ENCODE measurements at places on chromosomes 2 and 18. TPM values are rescaled to one million over a fixed set of nuclear protein-coding genes. Genes with fewer than 3 reads are reported as not detected.

Gene SLC4A5
- total RNA-seq = 4.3 TPM

Gene STAMBP
- 37.2 TPM for total RNA-seq

Gene DNAJC5G
- total RNA-seq = not detected

Gene PLB1
- total RNA-seq = 1.1 TPM

Gene CABYR
- 1.3 TPM for total RNA-seq

DNA sequence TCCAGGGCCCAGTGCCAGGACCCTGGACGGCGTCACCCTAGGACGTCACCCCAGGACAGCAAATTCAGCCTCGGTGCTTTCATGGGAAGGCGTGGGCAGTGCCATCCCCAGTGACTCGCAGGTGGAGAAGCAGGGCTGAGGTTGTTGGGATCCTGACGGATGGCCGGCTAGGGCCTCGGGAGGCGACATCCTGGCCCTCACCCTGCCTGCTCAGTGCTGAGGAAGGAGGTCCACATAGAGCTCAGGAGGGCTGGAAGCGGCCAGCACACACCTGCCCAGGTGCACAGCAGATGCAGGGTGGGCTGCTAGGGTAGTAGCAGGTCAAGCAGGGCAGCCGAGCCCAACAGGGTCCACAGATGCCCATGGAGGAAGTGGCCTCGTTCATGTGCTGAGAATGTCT lies 482.0 kb upstream of the SALL3 start:
- H3K36me3 ChIP-seq = no peaks in the 10 kb centered on the region
- DNase-seq = no peak
- no peaks in the 10 kb centered on the region for H3K4me1 ChIP-seq
- no peak overlapping the region for H3K4me3 ChIP-seq
- no peaks in the 10 kb centered on the region for H3K27me3 ChIP-seq

DNA sequence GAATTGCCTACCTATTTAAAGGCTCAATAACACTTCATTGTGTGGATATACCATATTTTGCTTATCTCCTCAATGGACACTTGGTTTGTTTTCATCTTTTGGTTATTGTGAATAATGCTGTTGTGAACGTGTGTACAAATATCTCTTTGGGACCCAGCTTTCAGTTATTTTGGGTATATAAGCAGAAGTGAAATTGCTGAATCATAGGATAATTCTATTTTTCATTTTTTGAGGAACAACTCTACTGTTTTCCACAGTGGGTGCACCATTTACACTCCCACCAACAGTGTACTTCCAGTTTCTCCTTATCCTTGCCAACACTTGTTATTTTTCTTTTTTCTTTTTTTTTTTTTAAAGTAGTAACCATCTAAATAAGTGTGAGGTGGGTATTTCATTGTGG lies 29.0 kb downstream of the PTPN4 start:
- peaks cover 34% of the 10 kb centered on the region for H3K36me3 ChIP-seq
- no peaks in the 10 kb centered on the region for H3K27me3 ChIP-seq
- DNase-seq = no peak
- no peaks in the 10 kb centered on the region for H3K4me1 ChIP-seq

- H3K27me3 ChIP-seq = peaks cover 2% of the 10 kb centered on the region
- no peaks in the 10 kb centered on the region for H3K36me3 ChIP-seq
These were observed 193.2 kb downstream of the INO80D start for GRCh38 chr2:205892665-205893259.

DNA sequence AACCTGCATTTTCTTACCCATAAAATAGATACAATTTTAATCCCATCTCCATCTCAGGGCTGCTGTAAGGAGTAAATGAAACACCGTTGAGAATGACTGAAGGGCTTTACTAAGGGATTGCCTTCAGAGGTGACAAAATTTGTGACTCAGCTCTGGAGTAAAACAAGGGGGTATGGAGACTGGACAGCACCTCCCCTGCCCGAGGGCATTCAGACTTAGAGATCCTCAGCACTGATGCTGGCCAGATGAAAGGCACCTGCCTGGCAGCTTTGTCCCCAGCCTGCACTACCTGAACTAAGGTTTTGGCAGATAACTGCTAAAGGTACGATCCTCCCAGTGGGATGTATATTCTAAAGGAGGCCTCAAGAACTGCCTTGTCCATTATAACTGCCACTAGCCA lies 105.9 kb upstream of the STPG4 start:
- H3K27me3 ChIP-seq = no peaks in the 10 kb centered on the region
- H3K27ac ChIP-seq = no peak overlapping the region
- no peaks in the 10 kb centered on the region for H3K4me1 ChIP-seq
- no peak overlapping the region for H3K4me3 ChIP-seq

- no peak overlapping the region for H3K27ac ChIP-seq
- no peak for DNase-seq
- H3K4me3 ChIP-seq = no peak overlapping the region
- peaks cover 11% of the 10 kb centered on the region for H3K27me3 ChIP-seq
- peaks cover 3% of the 10 kb centered on the region for H3K4me1 ChIP-seq
These were observed 71.0 kb downstream of the NOL4 start for GRCh38 chr18:34153711-34154110.

- H3K36me3 ChIP-seq = peaks cover 3% of the 10 kb centered on the region
- H3K4me1 ChIP-seq = no peaks in the 10 kb centered on the region
- no peak overlapping the region for H3K4me3 ChIP-seq
- H3K27me3 ChIP-seq = no peaks in the 10 kb centered on the region
- no peak for DNase-seq
These were observed 246.1 kb downstream of the TWIST2 start for GRCh38 chr2:239093952-239094351.

- H3K27ac ChIP-seq = peak overlapping the region; percentile 81
- peak overlapping the region; percentile 84 for H3K4me3 ChIP-seq
- peaks cover 35% of the 10 kb centered on the region for H3K27me3 ChIP-seq
- H3K4me1 ChIP-seq = peaks cover 33% of the 10 kb centered on the region
- DNase-seq = peak; percentile 64
- H3K36me3 ChIP-seq = peaks cover 4% of the 10 kb centered on the region
These were observed 523 bp downstream of the KCTD1 start for GRCh38 chr18:26547646-26548414.

DNA sequence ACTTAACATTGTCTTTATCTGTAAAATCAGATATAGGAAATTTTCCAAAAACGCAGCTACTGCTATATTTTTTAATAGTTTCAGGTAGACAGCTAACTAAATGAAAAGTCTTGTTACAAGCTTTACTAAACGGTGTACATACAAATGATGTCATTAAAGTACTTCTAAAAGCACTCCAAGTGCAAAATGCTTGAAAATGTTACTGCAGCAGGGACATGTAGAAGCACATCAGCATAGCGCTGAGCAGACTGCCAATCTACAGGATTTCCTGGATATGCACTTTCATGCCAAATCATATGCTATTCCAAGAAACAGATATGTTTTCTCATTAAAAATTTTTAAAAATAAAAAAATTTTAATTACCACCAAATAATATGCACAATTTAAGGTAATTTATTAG lies 61.7 kb downstream of the SMAD2 start:
- H3K27me3 ChIP-seq = no peaks in the 10 kb centered on the region
- DNase-seq = no peak
- no peak overlapping the region for H3K27ac ChIP-seq
- H3K4me3 ChIP-seq = no peak overlapping the region

DNA sequence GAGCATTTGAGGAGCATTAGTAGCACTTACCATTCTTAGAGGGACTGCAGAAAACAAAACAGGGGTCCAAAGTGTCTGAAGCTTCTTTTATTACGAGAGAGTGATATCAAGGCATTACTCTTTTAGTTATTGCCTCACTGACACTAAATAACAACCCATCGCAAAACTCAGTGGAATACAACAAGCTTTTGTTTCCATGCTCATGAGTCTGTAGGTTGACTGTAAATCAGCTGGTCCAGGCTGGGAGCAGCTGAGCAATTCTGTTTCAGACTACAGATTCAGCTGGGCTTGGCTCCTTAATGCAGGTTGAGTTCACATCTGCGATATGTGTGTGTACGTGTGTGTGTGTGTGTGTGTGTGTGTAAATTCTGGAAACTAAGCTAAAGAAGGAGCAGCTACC lies 501.8 kb upstream of the PKDCC start:
- no peak overlapping the region for H3K4me3 ChIP-seq
- H3K36me3 ChIP-seq = no peaks in the 10 kb centered on the region
- no peak for DNase-seq
- no peaks in the 10 kb centered on the region for H3K4me1 ChIP-seq
- H3K27ac ChIP-seq = no peak overlapping the region
- no peaks in the 10 kb centered on the region for H3K27me3 ChIP-seq

DNA sequence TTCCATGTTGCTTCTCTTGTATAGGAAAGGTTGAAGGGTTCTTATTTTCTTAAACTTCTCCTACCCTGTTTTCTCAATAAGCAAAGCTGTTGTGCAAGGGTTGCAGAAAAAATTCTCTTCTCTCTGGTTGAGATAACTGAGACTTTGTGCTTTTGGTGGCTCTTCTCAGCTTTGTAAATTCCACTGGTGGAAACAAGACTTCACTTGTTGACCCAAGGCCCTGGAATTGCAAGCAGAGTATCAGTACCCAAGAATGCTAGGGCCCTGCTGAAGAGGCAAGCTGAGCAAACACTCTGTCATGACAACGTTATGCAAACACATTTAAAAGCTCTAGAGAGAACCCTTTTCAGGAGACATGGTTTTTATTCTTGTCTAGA lies 294.7 kb upstream of the EPAS1 start:
- no peak overlapping the region for H3K27ac ChIP-seq
- no peak for DNase-seq
- no peaks in the 10 kb centered on the region for H3K27me3 ChIP-seq
- no peaks in the 10 kb centered on the region for H3K36me3 ChIP-seq

- H3K4me1 ChIP-seq = no peaks in the 10 kb centered on the region
- no peak for DNase-seq
- H3K4me3 ChIP-seq = no peak overlapping the region
- H3K27me3 ChIP-seq = peaks cover 10% of the 10 kb centered on the region
- no peak overlapping the region for H3K27ac ChIP-seq
These were observed 69.3 kb upstream of the FN1 start for GRCh38 chr2:215505044-215505786.

DNA sequence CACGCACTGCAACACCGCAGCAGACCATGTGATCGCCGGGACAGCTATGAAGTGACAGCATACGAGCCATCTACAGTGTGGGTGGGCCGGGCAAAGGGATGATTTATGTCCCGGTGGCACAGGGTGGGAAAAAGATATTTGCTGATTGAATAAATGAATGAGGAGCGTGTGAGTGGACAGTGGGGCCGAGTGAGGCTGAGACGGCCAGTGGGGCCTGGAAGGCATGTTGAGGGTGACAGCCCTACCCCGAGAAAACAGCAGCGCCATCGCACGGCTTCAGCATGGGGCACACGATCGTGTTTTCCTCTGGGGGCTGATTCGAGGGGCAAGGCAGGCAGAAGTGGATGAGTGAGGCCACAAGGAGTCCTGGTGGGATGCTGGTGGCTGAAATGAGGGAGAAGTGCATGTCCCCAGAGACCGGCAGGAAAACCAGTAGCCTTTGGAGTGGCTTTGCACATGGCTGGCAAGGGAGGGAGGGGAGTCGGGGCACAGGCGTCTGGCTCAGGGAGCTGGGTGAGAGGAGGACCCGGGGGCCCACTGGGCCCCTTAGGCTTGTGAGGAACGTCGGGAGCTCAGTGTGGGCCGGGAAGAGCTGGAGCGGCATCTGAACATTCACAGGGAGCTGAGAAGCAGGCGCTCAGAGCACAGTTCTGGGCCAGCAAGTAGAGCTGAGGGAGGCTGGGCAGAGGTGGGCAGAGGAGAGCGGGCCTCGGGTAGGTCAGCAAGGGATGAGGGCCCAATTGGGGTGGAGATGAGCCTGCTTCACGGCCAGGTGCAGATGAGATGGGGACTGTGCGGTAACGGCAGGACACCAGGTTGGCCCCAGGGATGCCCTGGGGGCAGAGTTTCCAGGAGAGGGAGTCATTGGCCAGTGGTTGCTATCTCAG lies 32.1 kb upstream of the MAL start:
- no peaks in the 10 kb centered on the region for H3K36me3 ChIP-seq
- peaks cover 19% of the 10 kb centered on the region for H3K27me3 ChIP-seq
- no peaks in the 10 kb centered on the region for H3K4me1 ChIP-seq
- no peak overlapping the region for H3K4me3 ChIP-seq
- no peak overlapping the region for H3K27ac ChIP-seq

- DNase-seq = no peak
- no peaks in the 10 kb centered on the region for H3K27me3 ChIP-seq
- no peak overlapping the region for H3K27ac ChIP-seq
- H3K36me3 ChIP-seq = no peaks in the 10 kb centered on the region
- H3K4me1 ChIP-seq = no peaks in the 10 kb centered on the region
- H3K4me3 ChIP-seq = no peak overlapping the region
These were observed 111.6 kb upstream of the TACR1 start for GRCh38 chr2:75310876-75311275.

- H3K27ac ChIP-seq = no peak overlapping the region
- H3K27me3 ChIP-seq = peaks cover 3% of the 10 kb centered on the region
- peak; percentile 62 for DNase-seq
- H3K4me3 ChIP-seq = no peak overlapping the region
- no peaks in the 10 kb centered on the region for H3K36me3 ChIP-seq
- no peaks in the 10 kb centered on the region for H3K4me1 ChIP-seq
These were observed 138.8 kb downstream of the MCFD2 start for GRCh38 chr2:46776687-46777327.

- peaks cover 4% of the 10 kb centered on the region for H3K36me3 ChIP-seq
- no peak for DNase-seq
- H3K27me3 ChIP-seq = no peaks in the 10 kb centered on the region
These were observed 92.3 kb downstream of the PRKCE start for GRCh38 chr2:45743531-45744396.

DNA sequence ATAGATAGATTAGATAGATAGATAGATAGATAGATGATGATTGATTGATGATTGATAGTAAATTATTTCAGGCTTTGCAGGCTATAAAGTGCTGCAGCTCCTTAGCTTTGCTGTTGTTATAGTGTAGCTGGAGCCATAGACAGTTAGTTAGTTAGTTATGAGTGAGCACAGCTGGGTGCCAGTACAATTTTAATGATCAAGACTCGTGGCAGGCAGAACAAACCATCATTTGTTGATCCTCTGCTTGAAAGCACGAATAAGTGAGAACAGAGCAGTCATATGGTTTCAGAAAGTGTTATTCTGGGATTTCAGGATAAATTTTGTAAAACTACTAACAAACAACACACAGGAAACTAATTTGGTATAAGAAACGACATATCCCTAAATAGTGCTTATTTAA lies 53.9 kb downstream of the THOC1 start:
- no peak overlapping the region for H3K4me3 ChIP-seq
- H3K36me3 ChIP-seq = peaks cover 70% of the 10 kb centered on the region
- DNase-seq = no peak
- H3K4me1 ChIP-seq = no peaks in the 10 kb centered on the region
- H3K27ac ChIP-seq = no peak overlapping the region
- H3K27me3 ChIP-seq = no peaks in the 10 kb centered on the region

DNA sequence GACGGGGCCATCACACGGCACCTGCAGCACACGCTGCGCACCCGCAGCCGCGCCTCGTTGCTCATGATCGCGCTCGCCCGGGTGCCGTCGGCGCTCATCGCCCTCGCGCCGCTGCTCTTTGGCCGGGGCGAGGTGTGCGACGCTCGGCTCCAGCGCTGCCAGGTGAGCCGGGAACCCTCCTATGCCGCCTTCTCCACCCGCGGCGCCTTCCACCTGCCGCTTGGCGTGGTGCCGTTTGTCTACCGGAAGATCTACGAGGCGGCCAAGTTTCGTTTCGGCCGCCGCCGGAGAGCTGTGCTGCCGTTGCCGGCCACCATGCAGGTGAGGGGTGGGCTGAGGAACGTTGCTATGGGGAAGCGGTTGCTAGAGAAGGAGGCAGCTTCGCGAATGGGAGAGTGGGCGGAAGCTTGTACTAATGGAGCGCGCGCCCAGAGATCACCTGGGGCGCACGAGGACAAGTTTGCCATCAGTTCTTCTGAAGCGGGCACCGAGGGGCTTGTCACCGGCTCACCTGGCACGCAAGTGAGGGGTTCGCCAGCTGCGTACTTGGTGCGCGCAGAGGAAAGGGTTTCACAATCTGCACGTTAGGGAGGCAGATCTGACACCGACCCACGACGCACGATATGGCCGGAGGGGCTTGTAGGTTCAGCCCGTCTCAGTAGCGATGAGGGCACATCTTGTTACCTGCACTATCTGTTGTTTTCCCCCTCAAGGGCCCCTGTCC lies 45.6 kb downstream of the DDX18 start:
- peaks cover 4% of the 10 kb centered on the region for H3K27me3 ChIP-seq
- no peak overlapping the region for H3K4me3 ChIP-seq
- no peak overlapping the region for H3K27ac ChIP-seq
- H3K4me1 ChIP-seq = no peaks in the 10 kb centered on the region
- H3K36me3 ChIP-seq = no peaks in the 10 kb centered on the region
